T-helper 2 cell treated with Interferon-gamma antibody and Interleukin-4, amounts not matched to agents 5 μg/mL and 100 μg/mL, for 36 hours (primary cell): ENCODE measurements at places on chromosomes 12 and 14.

- DNase-seq: no peak
Observed at GRCh38 chr14:65937079-65937959, 524.8 kb downstream of the FUT8 start.

DNA sequence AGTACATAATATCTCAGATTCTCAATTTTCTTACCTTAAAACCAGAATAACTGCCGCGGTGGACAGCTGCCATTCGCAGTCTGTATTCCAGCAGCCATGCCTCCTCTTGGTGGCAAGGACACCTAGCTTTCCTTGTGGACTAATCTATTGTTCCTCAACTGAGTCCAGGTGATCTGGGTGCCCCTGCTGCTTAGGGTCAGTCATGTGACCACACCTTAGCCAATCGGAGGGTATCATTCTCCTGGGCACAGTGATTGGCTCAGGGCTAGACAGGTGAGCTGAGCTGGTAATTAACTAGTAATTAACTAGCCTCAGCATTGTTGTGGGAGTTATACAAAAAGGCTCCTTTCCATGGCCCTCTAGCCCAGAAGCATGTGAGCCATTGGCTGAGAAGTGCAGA, 55.0 kb downstream of the RIMBP2 start:
- no peak for DNase-seq

- no peak for DNase-seq
Observed at GRCh38 chr12:1319212-1319611, 275.2 kb downstream of the FBXL14 start.

- DNase-seq: no peak
Observed at GRCh38 chr14:61196792-61197191, 84.3 kb downstream of the TMEM30B start.

DNA sequence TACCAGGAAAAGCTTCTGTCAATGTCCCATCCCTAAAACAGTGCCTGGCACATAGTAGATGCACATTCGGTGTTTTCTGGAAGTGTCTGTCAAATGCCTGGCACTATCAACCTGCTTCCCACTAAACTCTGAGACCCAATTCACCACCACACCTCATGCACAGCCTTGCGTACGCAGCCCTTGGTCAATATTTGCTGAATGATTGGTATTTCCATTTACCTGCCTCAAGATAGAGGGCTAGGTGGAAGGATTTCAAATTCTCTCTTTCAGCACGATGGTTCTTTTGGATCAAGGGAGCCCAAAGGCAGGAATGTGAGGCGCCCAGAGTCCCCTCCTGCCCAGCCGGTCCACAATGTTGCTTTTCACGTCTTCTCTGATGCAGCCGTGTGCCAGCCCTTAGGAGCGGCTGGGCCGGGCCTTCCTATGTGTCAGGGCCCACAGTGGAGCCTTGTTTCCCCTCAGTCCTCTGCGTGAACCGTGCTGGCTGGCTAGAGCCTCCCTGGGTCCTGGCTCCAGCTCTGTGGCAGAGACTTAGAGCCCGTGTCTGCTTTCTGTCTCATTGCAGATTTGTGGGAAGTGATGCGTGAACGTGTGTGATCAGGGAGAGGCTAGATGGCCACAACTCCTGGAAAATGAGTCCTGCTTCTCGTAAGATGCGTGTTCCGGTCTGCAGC, 99.9 kb upstream of the RFLNA start:
- no peak for DNase-seq

- DNase-seq: no peak
Observed at GRCh38 chr12:23446746-23447145, 502.7 kb downstream of the SOX5 start.

GRCh38 chr12:48968467-48968866, 3.1 kb downstream of the WNT10B start:
- DNase-seq: no peak

- DNase-seq: no peak
Observed at GRCh38 chr12:21962236-21962635, 21.0 kb upstream of the ABCC9 start.

- DNase-seq: no peak
Observed at GRCh38 chr14:89267163-89267562, 149.9 kb downstream of the FOXN3 start.

GRCh38 chr12:46134205-46134811, 134.5 kb downstream of the SLC38A1 start:
- no peak for DNase-seq

- DNase-seq: no peak
Observed at GRCh38 chr12:120705618-120706017, 4.6 kb upstream of the UNC119B start.

DNA sequence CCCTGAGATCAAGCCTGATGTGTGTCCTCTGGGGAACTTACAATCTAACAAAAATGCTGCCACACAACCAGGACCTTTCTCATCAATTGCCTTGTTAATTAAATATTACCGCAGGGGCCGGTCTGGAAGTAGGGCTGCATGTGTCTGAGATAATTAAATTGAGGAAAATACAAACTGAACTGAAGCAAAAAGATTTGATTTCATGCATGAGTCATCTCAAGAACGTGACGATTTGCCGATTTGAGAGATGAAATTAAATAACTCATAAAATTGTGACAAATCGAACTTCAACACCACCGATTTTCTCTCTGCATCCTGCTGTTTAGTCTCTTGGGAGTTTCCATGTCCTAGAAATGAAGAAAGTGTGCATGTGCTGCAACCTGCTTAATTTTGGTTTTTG, 94.6 kb upstream of the DAAM1 start:
- DNase-seq: no peak

- no peak for DNase-seq
Observed at GRCh38 chr12:76547526-76547925, 12.0 kb downstream of the OSBPL8 start.

- no peak for DNase-seq
Observed at GRCh38 chr12:120237360-120238171, 28.0 kb downstream of the PXN start.
